Stimulated activated CD4-positive, alpha-beta T cell treated with anti-CD3 and anti-CD28 coated beads, TNF-alpha, amount 100 ng/mL, for 1 hour (primary cell): ENCODE measurements at places on chromosomes 6 and 20.

DNA sequence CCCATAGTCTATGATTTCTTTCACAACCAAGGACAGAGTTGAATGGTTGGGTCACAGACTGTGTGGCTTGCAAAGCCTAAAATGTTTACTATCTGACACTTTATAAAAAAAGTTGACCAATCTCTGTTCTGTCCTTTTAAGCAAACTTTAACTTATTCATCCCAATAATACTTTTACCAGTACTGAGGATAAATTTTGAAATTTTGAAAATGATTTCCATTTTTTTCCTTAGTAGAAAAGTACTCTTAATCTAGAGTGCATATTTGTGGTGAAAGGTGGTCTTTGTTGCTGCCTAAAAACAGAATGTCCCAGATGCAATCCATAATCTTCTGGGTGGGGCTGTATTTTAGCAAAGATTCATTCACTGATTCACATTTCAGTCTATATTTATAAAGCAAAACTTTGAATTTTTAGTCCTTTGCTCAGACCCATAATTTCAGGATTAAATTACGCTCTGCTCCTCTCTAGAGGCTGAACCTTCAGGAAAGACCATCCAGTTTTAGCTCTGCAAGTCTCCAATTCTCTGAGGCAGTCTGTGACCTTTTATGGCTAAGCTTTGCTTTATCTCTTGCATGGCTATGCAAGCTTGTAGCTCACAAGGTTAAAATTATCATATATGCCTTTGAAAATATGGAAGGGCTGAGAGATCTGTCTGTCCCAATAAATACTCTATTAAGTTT is 573.5 kb downstream of the COL12A1 start:
- no peak for DNase-seq

- DNase-seq: no peak
Observed at GRCh38 chr6:75986935-75987334, 85.5 kb downstream of the IMPG1 start.

DNA sequence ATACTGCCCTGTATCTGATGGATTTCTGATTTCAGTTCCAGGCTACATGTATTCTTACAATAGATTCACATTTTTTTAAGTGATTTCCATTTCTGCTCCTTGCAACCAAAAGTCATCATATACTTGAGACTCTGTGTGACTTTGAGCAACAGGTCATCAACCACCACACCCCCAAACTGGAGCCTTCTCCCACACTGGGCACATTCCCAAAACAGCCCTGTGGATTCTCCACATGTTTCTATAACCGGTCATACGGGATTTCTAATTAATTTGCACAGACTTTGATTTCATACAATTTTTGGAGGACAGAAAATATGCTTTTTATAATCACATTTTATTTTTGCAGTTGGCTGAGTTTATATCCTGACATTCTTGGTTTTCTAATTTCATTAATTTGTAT is 317.2 kb upstream of the ID4 start:
- no peak for DNase-seq

DNA sequence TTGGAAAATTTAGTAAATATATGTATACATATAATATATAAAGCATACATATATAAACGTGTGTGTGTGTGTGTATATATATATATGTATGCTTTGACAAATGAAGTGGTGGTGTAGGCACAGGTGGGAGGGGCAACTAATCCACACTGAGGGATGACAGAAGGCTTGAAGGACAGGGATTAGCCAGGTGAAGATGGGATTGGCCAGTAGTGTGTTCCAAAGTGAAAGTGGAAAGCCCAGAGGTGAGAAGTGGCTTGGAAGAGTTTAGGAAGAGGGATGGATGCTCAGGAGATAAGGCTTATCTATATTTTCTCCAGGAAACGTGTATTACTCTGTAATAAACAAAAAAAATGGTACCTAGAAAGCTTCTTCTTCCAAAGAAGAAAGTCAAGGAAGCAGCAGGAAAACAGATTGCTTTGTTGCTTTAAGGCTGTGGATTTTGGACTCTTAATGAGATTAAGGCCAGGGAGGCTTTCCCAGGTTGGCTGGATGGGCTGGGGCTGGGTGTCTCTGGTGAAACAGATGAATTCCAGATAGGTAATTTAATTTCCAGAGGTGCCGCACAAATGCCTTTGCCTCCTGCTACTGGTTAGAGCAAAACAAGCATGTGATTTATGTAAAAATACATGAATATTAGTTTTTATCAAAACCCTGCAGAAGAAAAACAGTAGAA is 63.9 kb downstream of the JARID2 start:
- no peak for DNase-seq

DNA sequence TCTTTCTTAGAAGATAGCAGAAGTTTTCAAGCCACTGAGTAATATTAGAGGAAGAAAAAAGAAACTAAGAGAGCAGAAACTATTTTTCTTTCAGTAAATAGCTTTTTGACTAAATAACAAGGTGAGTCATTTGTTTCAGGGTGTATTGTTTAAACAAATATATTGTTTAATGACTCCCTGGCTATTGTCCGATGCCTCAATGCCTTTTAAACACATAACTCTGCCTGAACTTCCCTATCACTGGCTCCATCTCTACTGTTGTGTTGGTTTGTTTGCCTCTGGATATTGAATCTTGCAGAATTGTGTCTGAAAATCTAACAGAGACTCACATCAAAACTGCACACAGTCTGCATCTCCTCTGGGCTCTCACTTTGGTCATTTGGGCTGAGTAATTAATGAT is 19.6 kb upstream of the CLIC5 start:
- no peak for DNase-seq

DNA sequence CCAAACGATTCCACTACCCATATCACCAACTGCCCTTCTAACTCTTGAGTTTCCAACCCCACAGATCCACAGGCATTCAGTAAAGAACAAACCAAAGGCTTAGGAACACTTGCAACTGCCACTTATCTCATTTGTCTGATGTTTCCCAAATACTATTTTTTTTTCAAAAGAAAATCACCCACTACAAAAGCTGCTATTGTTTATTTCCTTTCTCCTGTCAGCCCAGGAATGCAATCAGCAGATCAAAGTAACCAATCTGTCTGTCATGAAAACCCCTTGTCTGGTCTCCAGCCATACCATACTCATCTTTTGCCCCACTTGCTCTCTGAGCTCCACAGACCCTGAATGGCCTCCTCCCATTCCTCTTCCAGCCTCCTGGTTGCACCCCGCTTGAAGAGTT is 8.8 kb upstream of the CST8 start:
- DNase-seq: no peak

GRCh38 chr6:84414531-84414930 is 187.1 kb upstream of the CEP162 start:
- no peak for DNase-seq

GRCh38 chr6:57159127-57159526 is 13.0 kb upstream of the BAG2 start:
- no peak for DNase-seq

- DNase-seq: no peak
Observed at GRCh38 chr6:37680668-37681067, 17.0 kb downstream of the MDGA1 start.

- DNase-seq: no peak
Observed at GRCh38 chr6:144690666-144691065, 405.5 kb downstream of the UTRN start.

DNA sequence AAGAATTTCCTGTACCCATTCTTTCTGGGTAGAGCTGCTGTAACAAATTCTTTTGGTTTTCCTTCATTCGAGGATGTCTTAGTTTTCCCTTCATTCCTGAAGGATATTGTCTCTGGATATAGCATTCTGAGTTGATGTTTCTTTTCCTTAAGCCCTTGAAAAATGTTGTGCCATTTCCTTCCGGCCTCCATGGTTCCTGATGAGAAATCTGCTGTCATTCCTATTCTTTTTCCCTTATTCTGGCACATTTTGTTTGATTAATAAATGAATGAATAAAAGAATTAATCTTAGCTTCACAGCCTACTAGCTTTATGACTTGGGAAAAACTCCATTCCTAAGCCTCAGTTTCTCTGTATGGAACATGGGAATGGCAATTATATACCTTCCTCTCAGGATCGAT is 173.1 kb downstream of the EYA2 start:
- no peak for DNase-seq

- no peak for DNase-seq
Observed at GRCh38 chr6:123309130-123309529, 313.1 kb downstream of the CLVS2 start.

DNA sequence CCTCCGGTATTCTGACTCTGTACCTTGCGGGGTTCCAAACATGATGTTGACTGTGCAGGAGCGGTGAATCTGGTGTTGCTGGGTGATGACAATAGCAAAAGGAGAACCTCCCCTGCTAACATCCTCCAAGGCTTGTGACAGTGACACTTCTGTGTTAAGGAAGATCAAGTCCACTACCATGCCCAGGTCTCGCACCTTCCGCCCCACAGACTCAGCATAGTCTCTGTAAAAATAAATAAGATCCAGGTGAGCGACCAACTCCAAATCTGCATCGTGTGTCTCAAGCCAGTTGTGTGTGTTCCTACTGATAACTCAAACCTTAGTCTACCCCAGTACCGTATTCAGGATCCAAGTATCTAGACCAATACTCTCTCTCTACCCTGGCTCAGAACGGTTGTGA is 24.8 kb downstream of the NCOA5 start:
- no peak for DNase-seq

GRCh38 chr6:135072753-135073152 is 18.1 kb upstream of the HBS1L start:
- no peak for DNase-seq

- no peak for DNase-seq
Observed at GRCh38 chr6:133683606-133684005, 205.3 kb upstream of the TCF21 start.

DNA sequence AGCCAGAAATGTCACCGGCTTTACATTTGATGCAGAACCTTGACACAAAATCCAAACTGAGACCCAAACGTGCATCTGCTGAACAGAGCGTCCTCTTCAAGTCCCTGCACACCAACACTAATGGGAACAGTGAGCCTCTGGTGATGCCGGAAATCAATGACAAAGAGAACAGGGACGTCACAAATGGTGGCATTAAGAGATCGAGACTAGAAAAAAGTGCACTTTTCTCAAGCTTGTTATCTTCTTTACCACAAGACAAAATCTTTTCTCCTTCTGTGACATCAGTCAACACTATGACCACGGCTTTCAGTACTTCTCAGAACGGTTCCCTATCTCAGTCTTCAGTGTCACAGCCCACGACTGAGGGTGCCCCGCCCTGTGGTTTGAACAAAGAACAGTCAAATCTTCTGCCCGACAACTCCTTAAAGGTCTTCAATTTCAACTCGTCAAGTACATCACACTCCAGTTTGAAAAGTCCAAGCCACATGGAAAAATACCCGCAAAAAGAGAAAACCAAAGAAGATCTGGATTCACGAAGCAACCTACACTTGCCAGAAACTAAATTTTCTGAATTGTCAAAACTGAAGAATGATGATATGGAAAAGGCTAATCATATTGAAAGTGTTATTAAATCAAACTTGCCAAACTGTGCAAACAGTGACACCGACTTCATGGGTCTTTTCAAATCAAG is 108.4 kb downstream of the RTN4IP1 start:
- DNase-seq: peak; percentile 47

- DNase-seq: no peak
Observed at GRCh38 chr6:43205849-43206248, 23.4 kb downstream of the DNPH1 start.

DNA sequence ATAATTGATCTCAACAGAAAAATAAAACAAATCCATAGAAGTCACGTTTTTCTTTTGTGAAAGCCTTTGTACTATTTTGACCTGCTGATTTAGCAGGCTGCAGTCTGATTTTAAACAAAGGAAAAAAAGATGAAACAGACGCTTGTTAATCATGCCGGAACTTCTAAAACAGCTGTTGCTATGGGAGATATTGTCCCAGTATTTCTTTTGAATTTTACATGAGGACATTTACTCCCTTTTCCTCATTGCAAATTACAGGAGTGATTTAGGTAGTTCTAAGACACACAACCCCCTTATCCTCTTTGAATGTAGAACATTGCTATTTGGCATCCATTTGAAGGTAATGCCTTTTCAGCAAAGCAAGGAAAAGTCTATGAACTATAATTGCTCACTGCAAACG is 416.1 kb downstream of the BCKDHB start:
- no peak for DNase-seq

- no peak for DNase-seq
Observed at GRCh38 chr20:21665687-21666446, 39.6 kb upstream of the PAX1 start.

GRCh38 chr20:57323034-57323433 is 6.6 kb upstream of the SPO11 start:
- DNase-seq: no peak

GRCh38 chr6:155377061-155377460 is 62.8 kb upstream of the TFB1M start:
- DNase-seq: no peak

GRCh38 chr20:60073504-60073903 is 115.3 kb downstream of the CDH26 start:
- DNase-seq: no peak

GRCh38 chr6:157695301-157696040 is 127.6 kb upstream of the SNX9 start:
- DNase-seq: no peak

GRCh38 chr6:105892577-105893262 is 193.4 kb upstream of the PRDM1 start:
- no peak for DNase-seq

- DNase-seq: no peak
Observed at GRCh38 chr6:11251553-11252360, 19.3 kb upstream of the NEDD9 start.

DNA sequence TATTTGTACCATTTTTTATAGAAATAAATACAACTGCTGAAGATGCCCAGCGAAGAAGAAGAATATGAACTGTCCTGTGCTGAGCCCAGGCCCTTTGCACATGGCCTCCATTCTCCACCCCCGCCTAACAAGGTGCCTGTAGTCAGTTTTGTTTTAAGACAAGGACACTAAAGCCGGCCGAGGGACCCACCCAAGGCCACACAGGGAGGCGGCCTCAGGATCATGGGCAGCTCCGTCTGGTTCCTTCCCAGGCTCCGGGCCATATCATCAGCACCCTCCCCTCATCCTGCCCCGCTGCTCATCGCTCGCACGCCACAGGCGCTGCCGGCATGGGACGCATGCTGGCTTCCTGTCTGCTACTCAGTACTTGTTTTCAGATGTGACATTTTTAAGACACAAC is 21.3 kb downstream of the PSMG4 start:
- DNase-seq: no peak

GRCh38 chr20:54668271-54669039 is 193.1 kb downstream of the DOK5 start:
- peak; percentile 7 for DNase-seq
